Activated T-cell treated with anti-CD3 and anti-CD28 coated beads, Interleukin-2, amount 50 U/mL, for 24 hours (primary cell): ENCODE measurements at places on chromosomes 2 and 18.

- no peak for DNase-seq
- H3K4me3 ChIP-seq = no peak overlapping the region
- H3K4me1 ChIP-seq = peaks cover 67% of the 10 kb centered on the region
- H3K27ac ChIP-seq = no peak overlapping the region
Measured at GRCh38 chr2:200377355-200378336, 71.2 kb downstream of the SPATS2L start.

DNA sequence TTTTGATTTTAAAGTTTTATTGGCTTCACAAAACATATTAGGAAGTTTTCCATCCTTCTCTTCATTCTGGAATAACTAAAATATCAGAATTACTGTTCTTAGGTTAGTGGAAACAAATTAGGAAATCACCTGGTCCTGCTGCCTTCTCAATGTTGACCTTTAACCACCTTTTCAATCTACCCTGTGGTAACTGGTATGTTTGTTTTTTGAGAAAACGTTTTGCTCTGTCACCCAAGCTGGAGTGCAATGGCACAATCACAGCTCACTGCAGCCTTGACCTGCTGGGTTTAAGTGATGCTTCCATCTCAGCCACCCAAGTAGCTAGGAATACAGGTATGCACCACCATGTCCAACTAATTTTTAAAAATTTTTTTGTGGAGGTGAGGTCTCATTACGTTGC, 28.4 kb downstream of the ACYP2 start:
- no peak for DNase-seq
- no peak overlapping the region for H3K4me3 ChIP-seq
- H3K27ac ChIP-seq = no peak overlapping the region
- no peaks in the 10 kb centered on the region for H3K27me3 ChIP-seq
- H3K36me3 ChIP-seq = peaks cover 5% of the 10 kb centered on the region

GRCh38 chr2:443741-444140, 155.8 kb upstream of the ALKAL2 start:
- no peak overlapping the region for H3K4me3 ChIP-seq
- no peak overlapping the region for H3K27ac ChIP-seq
- no peak for DNase-seq
- H3K4me1 ChIP-seq = peaks cover 10% of the 10 kb centered on the region
- no peaks in the 10 kb centered on the region for H3K36me3 ChIP-seq

DNA sequence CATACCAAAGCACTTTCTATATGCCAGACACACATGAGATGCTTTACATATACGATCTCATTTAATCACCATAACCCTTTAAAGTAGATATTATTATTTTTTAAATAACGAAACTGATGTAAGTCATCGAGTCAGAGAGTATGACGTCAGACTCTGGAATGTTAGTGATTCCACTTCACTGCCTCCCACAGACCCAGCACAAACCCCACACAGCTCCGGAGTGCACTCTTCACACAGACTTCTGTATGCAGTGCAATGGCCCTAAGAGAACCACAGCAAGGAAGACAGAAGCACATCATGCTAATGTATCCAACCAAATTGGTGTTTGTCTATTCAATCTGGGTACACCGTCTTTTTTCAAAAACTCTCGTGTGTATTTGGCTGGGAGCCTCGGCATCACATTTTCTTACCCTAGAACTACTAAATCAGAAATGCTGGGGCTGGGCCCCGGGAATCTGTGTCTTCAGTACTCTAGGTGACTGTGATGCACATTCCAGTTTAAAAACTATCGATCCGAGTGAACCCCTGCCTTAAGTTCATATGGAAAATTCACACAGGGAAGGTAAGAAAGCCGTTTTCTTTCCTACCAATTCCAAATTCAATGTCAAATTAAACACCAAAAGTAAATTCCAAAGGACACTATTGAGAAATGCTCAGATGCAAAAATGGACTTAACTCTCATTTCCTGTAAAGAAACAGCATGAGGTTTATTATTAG, 117.7 kb upstream of the ACVR1C start:
- no peaks in the 10 kb centered on the region for H3K27me3 ChIP-seq
- H3K4me1 ChIP-seq = peaks cover 32% of the 10 kb centered on the region
- no peak overlapping the region for H3K4me3 ChIP-seq
- no peak for DNase-seq
- peaks cover 68% of the 10 kb centered on the region for H3K36me3 ChIP-seq
